Esophagus muscularis mucosa (tissue), 4 donors: ENCODE measurements at places on chromosomes 1 and 21.
A peak's percentile ranks its signal among the peaks of the same experiment; 100 is the strongest.

DNA sequence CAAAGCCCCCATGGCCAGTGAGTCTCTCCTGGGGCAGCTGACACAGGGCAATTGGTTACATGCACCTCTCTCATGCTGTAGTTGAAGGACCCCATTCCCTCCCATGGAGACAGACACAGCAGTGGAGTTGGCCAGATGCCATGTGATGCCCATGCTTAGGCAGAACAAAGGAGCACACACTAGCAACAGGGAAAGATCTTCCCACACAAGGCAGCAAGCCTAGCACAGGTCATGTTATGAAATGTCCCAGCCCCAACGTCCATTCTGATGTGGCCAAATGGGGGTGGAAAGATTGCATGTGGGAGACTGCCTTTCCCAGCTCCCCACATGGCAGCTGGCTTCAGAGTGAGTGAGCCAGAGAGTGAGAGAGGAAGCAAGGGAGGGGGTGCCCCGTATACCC, 34.5 kb downstream of the AADACL4 start:
- H3K4me3 ChIP-seq, result no peak overlapping the region
- no peak for DNase-seq
- no peak overlapping the region for H3K27ac ChIP-seq

DNA sequence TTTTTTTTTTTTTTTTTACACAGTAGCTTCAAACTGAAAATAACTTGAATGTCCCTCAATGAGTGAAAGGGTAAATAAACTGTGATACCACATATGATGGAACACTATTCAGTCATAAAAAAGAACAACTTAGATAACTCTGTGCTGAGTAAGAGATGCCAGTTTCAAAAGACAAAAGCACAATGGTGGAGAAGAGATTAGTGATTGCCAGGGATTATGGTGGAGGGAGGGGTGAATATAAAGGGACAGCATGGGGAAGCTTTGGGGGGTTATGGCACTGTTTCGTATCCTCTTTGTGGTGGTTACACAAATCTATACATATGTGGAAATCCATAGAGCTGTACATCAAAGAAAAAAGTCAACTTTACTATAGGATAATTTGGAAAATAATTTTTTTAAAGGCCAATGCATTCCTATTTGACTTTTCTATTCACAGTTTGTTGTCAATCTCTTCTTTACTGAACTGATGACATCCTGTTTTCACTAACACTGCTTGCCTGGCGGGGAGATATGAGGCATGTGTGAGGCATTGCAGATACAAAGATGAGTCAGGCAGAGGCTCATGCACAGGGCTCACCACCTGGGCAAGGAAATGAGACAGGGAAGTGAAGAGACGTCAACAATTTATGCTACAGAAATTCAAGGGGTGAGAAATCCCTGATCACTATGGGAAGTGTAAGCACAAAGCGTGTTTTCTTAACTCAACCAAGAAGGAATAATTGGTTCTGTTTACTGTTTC, 302.7 kb downstream of the DUSP10 start:
- H3K4me3 ChIP-seq, result no peak overlapping the region
- no peaks in the 10 kb centered on the region for H3K36me3 ChIP-seq
- DNase-seq, result no peak
- peaks cover 12% of the 10 kb centered on the region for H3K4me1 ChIP-seq
- peak overlapping the region; percentile 80 for H3K27ac ChIP-seq

DNA sequence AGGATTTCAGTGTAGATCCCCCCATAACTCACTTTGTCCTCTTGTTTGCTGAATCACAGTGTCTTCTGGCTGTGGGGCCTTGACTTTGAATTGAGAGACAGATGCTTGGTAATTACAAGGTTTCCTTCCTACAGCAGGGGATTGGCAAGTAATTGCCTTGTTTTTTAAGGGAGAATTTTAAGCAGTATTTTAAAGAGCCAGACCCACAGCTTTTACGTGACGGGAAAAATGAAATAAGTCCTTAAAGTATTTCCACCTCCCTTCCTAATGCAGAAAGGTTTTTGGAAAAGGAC, 41.0 kb downstream of the PGBD5 start:
- H3K27me3 ChIP-seq, result no peaks in the 10 kb centered on the region
- DNase-seq, result no peak
- no peak overlapping the region for H3K27ac ChIP-seq
- H3K36me3 ChIP-seq, result no peaks in the 10 kb centered on the region
- no peak overlapping the region for H3K4me3 ChIP-seq

GRCh38 chr1:239386453-239387303, at the start of gene CHRM3:
Gene CHRM3, plus strand, starts transcription at chr1:239386568. Its CDS starts 520,884 bp downstream, at chr1:239907452.
- H3K27ac ChIP-seq, result peak within 1 kb of the TSS; percentile 91
- H3K27me3 ChIP-seq, result peaks cover 20% of the 10 kb centered on the region
- H3K4me1 ChIP-seq, result peaks cover 31% of the 10 kb centered on the region

DNA sequence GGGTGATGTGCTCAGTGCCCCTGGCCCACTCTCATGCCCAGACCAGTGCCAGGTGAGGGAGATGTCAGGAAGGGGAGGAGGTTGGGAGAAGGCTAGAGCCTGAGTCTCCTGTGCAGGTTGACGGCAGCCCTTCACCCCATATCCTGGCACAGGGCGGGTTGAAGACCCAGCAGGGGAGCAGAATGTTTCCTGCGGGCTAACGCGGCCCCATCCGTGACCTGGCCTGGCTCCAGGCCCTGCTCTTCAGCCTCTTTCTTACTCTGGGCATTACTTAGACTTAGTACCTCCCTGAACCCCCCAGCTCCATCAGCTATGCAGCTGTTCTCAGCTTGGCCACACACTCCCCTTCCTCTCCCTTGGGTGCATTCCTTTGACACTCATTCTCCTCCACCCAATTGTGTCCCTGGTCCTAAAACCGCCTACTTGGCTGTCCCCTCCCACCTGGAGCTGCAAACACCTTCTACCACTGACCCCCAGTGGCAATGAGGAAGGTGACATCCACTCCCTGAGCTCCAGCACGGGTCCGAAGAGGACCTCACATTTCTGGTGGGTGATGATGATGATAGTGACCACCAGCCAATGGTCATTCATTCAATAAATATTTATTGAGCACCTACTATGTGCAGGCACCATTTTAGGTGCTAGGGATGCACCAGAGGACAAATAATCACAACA, 179.0 kb downstream of the PTPRU start:
- no peak overlapping the region for H3K27ac ChIP-seq
- no peaks in the 10 kb centered on the region for H3K27me3 ChIP-seq
- DNase-seq, result no peak
- H3K36me3 ChIP-seq, result no peaks in the 10 kb centered on the region
- H3K4me1 ChIP-seq, result no peaks in the 10 kb centered on the region
- no peak overlapping the region for H3K4me3 ChIP-seq

DNA sequence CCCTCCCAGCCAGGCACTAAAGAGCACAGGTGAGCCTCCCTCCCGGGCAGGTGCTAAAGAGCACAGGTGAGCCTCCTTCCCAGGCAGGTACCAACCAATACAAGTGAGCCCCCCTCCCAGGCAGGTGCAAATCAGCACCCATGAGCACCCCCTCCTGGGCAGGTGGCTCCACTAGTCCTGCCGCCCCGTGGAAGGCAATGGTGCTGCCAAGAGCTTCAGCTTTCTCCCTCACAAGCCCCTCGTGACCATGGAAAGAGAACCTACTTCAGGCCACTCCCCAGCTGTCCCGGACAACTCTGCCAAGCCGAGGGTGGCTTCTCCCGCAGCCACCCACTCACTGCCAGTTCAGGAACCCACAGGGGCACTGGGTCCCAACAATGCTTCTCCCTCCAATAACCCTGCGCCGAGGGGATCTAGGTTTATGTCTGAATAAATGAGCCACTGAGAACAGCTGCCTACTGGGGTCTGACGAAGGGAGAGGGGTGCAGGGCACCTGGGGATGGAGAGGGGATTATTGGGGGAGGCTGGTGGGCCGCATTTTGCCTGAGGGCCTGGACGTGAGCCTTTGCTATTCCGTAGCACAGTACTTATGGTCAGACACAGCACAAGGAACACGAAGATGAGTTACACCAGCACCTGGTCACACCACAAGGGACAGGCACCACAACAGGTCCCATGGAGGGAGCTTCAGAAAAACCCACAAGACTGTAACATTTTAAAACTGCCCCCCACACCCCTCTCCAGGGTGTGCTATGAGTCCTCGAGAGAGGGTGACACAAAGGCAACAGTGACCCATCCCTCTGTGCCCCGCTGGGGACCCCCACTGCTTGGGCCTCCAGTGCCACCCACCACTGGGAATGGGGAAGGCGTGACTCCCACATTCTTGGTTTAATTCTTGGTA, 46.3 kb downstream of the PRDM15 start:
- no peak overlapping the region for H3K27ac ChIP-seq
- H3K27me3 ChIP-seq, result no peaks in the 10 kb centered on the region
- H3K4me3 ChIP-seq, result no peak overlapping the region
- peaks cover 61% of the 10 kb centered on the region for H3K36me3 ChIP-seq
- no peak for DNase-seq
